Colonic mucosa (tissue), 4 donors: ENCODE measurements at places on chromosomes 4 and X. TPM values are rescaled to one million over a fixed set of nuclear protein-coding genes. Genes with fewer than 3 reads are reported as not detected.

The SLBP gene
- total RNA-seq, result 30.1 TPM

The ZNF157 gene
- not detected for total RNA-seq

The NALF2 gene
- total RNA-seq, result 0.72 TPM

The FAM9A gene
- not detected for total RNA-seq

The ESX1 gene
- not detected for total RNA-seq

The PAGE2B gene
- not detected for total RNA-seq

The TMSB15A gene
- 0.88 TPM for total RNA-seq

The SHROOM2 gene
- total RNA-seq, result 3.9 TPM

The ACTRT1 gene
- not detected for total RNA-seq

The OFD1 gene
- 29.9 TPM for total RNA-seq

The XG gene
- not detected for total RNA-seq

The TMPRSS11B gene
- not detected for total RNA-seq

The GAGE12F gene
- total RNA-seq, result not detected

The SLC25A43 gene
- total RNA-seq, result 26.8 TPM

The TRO gene
- total RNA-seq, result 1.1 TPM

The SNCA gene
- 5.7 TPM for total RNA-seq

The MAGEA10 gene
- total RNA-seq, result not detected

The PITX2 gene
- 0.45 TPM for total RNA-seq

The SLITRK4 gene
- 0.07 TPM for total RNA-seq

The NWD2 gene
- 0.22 TPM for total RNA-seq

The NPY2R gene
- 1.2 TPM for total RNA-seq

The DMRTC1B gene
- total RNA-seq, result 0.58 TPM

The SYN1 gene
- 0.96 TPM for total RNA-seq

The ARX gene
- total RNA-seq, result 0.84 TPM

The INTU gene
- total RNA-seq, result 4.8 TPM

The POF1B gene
- 145 TPM for total RNA-seq

The FAM13A gene
- total RNA-seq, result 34.0 TPM

The TIGD4 gene
- 0.30 TPM for total RNA-seq

The ADH7 gene
- not detected for total RNA-seq

The SPP1 gene
- 11.6 TPM for total RNA-seq

The CXorf49 gene
- not detected for total RNA-seq

The OPN1LW gene
- total RNA-seq, result not detected

The LONRF3 gene
- total RNA-seq, result 7.8 TPM

The TCP11X1 gene
- not detected for total RNA-seq

The RASSF6 gene
- total RNA-seq, result 38.9 TPM

The LRRC66 gene
- 6.1 TPM for total RNA-seq

The NEK1 gene
- total RNA-seq, result 7.4 TPM

The IQSEC2 gene
- total RNA-seq, result 23.1 TPM

The MAGEB17 gene
- not detected for total RNA-seq

The NCBP2L gene
- total RNA-seq, result not detected

The XAGE1B gene
- total RNA-seq, result not detected

The CBR4 gene
- 25.1 TPM for total RNA-seq

The AFP gene
- total RNA-seq, result 0.48 TPM

The GLOD5 gene
- 9.0 TPM for total RNA-seq

The TEX11 gene
- 0.94 TPM for total RNA-seq

The CSAG2 gene
- total RNA-seq, result not detected

The F8A2 gene
- 5.9 TPM for total RNA-seq

The GBA3 gene
- 4.6 TPM for total RNA-seq

The TCEAL3 gene
- total RNA-seq, result 7.8 TPM

The SPINK2 gene
- 0.96 TPM for total RNA-seq
